ENCODE measurements at places on chromosomes 5 and 9. TPM values are rescaled to one million over a fixed set of nuclear protein-coding genes. Genes with fewer than 3 reads are reported as not detected.

Gene ZNF618
- 5.6 TPM for polyA plus RNA-seq

Gene PCDHGB5
- 0.82 TPM for polyA plus RNA-seq

Gene SEMA4D
- polyA plus RNA-seq = 18.9 TPM

Gene STOM
- polyA plus RNA-seq = 165 TPM

DNA sequence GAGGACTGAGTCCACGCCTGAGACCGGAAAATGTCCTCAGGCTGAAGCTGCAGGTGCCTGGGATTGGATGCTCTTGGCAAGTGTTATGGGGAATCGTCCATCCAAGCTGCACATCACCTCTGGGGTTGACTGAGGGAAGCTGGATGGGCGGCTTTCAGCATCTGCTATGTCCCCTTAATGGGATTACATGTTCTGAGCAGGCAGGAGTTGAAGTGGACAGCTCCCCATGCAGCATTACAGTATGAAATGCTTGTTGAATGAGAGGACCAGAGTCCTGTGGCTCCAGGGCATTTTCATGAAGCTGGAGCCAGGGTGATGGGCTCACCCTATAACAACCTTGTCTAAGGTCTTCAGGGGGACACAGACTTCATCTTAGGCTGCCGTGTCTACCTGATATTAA, 270.9 kb downstream of the HSPA4 start:
- no peaks in the 10 kb centered on the region for H3K27me3 ChIP-seq
- H3K4me3 ChIP-seq = no peak overlapping the region
- no peaks in the 10 kb centered on the region for H3K36me3 ChIP-seq
- no peaks in the 10 kb centered on the region for H3K4me1 ChIP-seq

DNA sequence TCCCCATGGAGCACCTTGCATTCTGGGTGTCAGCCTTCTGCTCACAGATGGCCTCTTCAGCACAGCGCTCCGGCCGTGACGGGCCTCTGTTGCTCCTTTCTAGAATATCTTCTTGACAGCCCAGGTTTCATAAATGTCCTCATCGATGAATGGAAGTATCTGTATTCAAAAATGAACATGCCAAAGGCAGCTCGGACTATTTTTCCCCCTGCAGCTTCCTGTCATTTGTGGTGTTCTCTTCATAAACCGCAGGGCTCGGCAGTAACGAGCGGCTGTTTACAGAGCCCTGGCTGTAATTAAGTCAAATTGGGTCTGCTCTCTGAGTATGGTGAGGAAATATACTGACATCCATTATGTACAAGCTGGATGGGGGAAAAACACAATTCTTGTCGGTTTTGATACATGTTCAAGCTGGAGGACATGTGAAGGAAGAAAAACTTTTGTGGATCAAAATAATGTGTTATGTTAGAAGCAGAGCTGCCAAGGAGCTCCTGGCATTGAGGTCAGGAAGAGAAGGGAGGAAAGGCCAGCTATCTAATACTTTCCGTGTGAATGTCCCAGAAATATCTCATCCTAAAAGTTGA, 154.1 kb upstream of the CD180 start:
- no peaks in the 10 kb centered on the region for H3K36me3 ChIP-seq
- H3K4me1 ChIP-seq = peaks cover 4% of the 10 kb centered on the region
- no peak overlapping the region for H3K4me3 ChIP-seq
- DNase-seq = no peak
- H3K27me3 ChIP-seq = no peaks in the 10 kb centered on the region

DNA sequence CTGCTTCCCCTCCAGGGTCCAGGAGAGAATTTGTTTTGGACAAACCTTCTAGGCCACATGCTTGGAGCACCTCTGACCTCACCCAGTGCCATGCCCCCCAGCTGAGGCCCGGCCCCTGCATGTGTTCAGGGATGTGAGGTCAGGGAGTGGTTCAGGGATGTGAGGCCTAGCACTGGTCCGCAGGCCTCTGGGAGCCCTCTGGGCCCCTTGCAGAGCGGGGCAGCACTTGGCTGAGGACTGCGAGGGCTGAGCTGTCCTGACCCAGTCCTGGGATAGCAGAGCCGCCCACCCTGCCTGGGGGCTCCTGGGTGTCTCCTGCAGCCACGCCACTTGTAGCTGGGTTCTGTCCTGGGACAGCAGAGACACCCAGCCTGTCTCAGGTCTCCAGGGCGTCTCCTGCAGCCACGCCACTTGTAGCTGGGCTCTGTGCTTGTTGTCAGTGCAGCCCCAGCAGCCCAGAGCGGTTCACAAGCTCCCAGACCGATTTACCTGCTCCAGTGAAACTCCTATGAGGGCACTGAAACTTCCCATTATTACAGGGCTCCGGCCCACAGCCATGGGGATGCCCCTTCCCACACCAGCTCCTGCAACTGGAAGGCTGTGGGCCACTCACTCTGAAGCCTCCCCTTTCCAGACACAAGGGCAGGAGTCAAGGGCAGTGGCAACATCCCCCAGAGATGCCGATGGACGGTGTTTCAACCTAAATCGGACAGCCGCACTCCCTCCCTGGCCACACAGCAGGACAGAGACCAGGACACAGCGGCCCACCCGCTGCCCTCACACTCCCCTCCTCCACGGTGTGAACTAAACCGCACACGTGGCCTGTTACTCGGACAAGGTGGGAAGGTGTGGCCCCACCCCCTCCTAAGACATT, 5.4 kb upstream of the CEP72 start:
- H3K27ac ChIP-seq = no peak overlapping the region
- no peak for DNase-seq
- no peaks in the 10 kb centered on the region for H3K27me3 ChIP-seq
- H3K4me3 ChIP-seq = no peak overlapping the region

GRCh38 chr9:36037549-36038122, 923 bp downstream of the RECK start:
- H3K27ac ChIP-seq = peak overlapping the region; percentile 30
- peak overlapping the region; percentile 84 for H3K4me3 ChIP-seq
- no peaks in the 10 kb centered on the region for H3K4me1 ChIP-seq
- DNase-seq = peak; percentile 72

GRCh38 chr9:17847908-17848307, 269.0 kb downstream of the SH3GL2 start:
- H3K36me3 ChIP-seq = no peaks in the 10 kb centered on the region
- no peaks in the 10 kb centered on the region for H3K27me3 ChIP-seq
- peak; percentile 23 for DNase-seq
- H3K27ac ChIP-seq = no peak overlapping the region
- H3K4me1 ChIP-seq = no peaks in the 10 kb centered on the region
- no peak overlapping the region for H3K4me3 ChIP-seq

DNA sequence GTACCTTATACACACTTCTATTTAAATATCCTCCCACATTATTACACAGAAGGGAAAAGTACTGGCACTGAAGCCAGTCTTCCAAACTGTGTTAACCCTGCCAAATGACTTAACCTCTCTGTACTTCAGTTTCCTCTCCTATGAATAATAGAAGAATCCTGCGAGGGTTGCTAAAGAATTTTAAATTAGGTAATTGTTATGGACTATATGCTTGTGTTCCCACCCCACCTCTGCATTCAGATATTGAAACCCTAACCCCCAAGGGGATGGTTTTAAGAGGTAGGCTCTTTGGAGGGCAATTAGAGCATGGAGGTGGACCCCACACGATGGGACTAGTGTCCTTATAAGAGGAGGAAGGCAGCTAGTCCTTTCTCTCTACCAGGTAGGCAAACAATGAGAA, 72.7 kb downstream of the TTLL11 start:
- DNase-seq = no peak
- no peaks in the 10 kb centered on the region for H3K4me1 ChIP-seq
- no peaks in the 10 kb centered on the region for H3K36me3 ChIP-seq
- H3K27me3 ChIP-seq = no peaks in the 10 kb centered on the region
- no peak overlapping the region for H3K4me3 ChIP-seq

- H3K27me3 ChIP-seq = no peaks in the 10 kb centered on the region
- no peak overlapping the region for H3K27ac ChIP-seq
- no peak overlapping the region for H3K4me3 ChIP-seq
- no peaks in the 10 kb centered on the region for H3K4me1 ChIP-seq
- no peaks in the 10 kb centered on the region for H3K36me3 ChIP-seq
- no peak for DNase-seq
Observed at GRCh38 chr9:17723656-17724055, 144.8 kb downstream of the SH3GL2 start.

DNA sequence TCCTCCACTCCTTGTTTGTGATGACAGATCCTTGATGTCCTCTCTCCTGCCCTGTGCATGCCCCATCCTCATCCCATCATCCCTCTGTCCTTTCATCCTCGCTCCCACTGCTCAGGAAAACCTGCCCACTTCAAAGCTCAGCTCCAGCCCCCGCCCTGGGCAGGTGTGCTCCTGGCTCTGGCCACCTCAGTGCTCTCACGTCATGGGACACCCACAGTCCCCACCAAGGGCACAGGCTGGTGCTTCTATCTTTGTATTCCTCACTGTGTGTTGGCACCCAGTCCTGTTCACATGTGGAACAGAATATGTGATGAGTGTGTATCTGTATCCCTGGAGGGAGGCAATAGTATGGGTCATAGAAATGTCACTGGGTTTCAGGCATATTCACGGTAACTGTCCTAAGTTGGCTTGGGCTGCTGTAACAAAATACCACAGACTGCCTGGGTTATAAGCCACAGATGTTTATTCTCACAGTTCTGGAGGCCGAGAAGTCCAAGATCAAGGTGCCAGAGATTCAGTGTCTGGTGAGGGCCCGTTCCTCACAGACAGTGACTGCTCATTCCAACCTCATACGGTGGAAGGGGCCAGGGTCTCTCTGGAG, 13.5 kb downstream of the GFPT2 start:
- no peak overlapping the region for H3K4me3 ChIP-seq
- DNase-seq = no peak
- no peaks in the 10 kb centered on the region for H3K36me3 ChIP-seq
- H3K4me1 ChIP-seq = no peaks in the 10 kb centered on the region
- no peaks in the 10 kb centered on the region for H3K27me3 ChIP-seq

- no peaks in the 10 kb centered on the region for H3K27me3 ChIP-seq
- H3K36me3 ChIP-seq = no peaks in the 10 kb centered on the region
- no peaks in the 10 kb centered on the region for H3K4me1 ChIP-seq
- no peak overlapping the region for H3K27ac ChIP-seq
- DNase-seq = peak; percentile 66
Observed at GRCh38 chr5:90264689-90265544, 144.6 kb downstream of the CETN3 start.

- no peaks in the 10 kb centered on the region for H3K27me3 ChIP-seq
- no peak overlapping the region for H3K4me3 ChIP-seq
- no peak overlapping the region for H3K27ac ChIP-seq
- H3K36me3 ChIP-seq = no peaks in the 10 kb centered on the region
Observed at GRCh38 chr5:80915716-80916115, 44.4 kb upstream of the RASGRF2 start.

- H3K27me3 ChIP-seq = no peaks in the 10 kb centered on the region
- no peak overlapping the region for H3K4me3 ChIP-seq
- H3K36me3 ChIP-seq = no peaks in the 10 kb centered on the region
- H3K4me1 ChIP-seq = no peaks in the 10 kb centered on the region
- DNase-seq = peak; percentile 80
Observed at GRCh38 chr9:36319806-36320205, 61.6 kb upstream of the GNE start.

DNA sequence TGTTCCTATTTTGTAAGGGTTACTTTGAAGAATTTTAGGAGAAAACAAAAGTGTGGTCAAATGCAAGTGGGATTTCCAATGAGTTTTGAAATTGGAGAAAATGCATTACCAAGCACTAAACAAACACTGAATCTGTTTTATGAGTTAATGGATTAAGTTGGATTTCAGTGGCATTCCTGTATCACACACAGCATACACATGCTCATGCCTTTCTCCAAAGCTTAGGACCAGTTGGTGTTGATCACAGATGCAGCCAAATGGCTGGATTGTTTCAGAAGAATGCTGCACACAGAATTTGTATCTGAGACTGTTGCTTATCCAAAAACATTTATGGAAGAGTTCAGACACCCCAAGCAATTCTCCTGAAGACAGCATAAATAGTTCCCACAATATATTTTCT, 611.1 kb downstream of the ACTL7B start:
- DNase-seq = no peak
- no peak overlapping the region for H3K27ac ChIP-seq
- H3K4me3 ChIP-seq = no peak overlapping the region
- H3K36me3 ChIP-seq = no peaks in the 10 kb centered on the region
- no peaks in the 10 kb centered on the region for H3K4me1 ChIP-seq

DNA sequence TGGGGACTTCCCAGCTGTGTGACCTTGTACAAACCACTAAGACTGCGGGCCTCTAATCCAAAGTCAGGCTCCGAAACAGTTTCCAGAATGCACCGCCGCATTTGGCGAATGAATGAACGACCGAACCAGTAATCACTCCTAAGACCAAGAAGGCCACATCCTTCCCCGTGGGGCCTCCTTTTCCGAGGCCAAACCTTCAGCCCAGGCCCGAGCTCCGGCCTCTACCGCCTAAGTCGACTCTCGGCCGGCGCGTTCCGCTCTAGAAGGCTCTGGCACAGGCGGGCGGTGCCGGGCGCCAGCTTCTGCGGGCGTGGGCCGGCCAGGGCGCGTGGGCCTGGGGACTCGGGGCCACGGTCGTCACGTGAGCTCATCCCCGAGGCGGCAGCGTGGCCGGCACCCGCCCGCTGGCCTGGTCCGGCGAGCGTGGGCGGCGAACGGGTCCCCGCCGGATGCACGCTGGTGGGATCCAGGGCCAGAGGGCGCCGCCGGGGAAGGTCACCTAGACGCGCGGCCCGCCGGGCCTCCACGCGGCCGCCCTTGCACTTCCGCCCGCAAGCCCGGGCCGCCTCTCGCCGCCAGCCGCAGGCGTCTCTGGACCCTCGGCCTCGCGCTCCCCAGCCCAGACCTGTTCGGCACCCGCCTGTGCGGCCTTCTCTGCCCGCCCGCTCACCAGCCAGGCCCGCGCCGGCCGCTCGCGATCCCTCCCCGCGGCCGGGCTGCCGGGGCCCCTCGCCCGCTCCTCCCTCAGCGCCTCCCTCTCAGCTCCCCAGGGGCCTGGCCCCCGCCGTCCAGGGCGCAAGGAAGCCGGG, 754 bp downstream of the VDAC1 start:
- no peaks in the 10 kb centered on the region for H3K4me1 ChIP-seq
- H3K4me3 ChIP-seq = peak overlapping the region; percentile 75
- H3K36me3 ChIP-seq = peaks cover 4% of the 10 kb centered on the region
- peak overlapping the region; percentile 98 for H3K27ac ChIP-seq
- DNase-seq = peak; percentile 69

DNA sequence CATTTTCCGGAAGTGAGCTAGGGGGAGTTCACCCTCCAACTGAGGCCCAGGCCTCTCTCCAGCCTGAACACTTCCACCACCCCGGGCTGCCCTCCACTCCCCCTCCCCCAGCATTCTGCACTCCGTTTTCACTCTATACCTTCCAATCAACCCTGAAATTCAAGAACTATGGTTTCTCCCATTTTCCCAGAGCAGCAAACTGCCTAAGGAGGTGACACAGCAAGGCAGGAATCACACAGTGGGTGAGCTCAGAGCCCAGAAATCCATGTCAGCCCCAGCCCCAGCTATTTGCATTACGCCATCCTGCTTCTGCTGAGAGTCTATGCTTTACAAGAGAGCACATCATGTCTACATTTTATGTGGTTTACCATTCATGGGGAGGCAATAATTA, 11.9 kb downstream of the MSX2 start:
- no peaks in the 10 kb centered on the region for H3K4me1 ChIP-seq
- H3K36me3 ChIP-seq = no peaks in the 10 kb centered on the region
- H3K27ac ChIP-seq = no peak overlapping the region
- H3K27me3 ChIP-seq = peaks cover 53% of the 10 kb centered on the region

Data from kidney (tissue), 22 donors.